ENCODE measurements at places on chromosomes 4 and X.
A peak's percentile ranks its signal among the peaks of the same experiment; 100 is the strongest.

DNA sequence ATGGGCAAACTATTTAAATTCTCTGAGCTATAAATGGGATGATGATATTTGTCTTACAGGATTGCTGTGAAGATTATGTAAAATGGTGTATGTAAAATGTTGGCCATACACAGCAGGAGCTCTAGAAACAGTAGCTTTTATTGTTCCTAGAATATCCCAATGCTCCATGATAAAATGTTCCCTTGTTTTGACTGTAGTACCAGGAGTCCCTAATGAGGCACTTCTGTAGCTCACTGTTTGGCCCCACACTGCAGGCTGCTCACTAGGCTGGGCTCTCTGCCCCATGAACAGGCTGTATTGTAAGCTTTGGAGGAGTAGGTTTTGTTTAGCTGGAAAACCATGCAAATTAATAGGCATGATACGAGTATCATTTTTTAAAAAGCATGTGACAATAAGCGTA, 3.3 kb upstream of the FGA start:
- DNase-seq: no peak

GRCh38 chrX:153774576-153775292, 6.1 kb upstream of the SRPK3 start:
- DNase-seq: no peak

- DNase-seq: peak; percentile 81
Measured at GRCh38 chr4:3276986-3277385, 15.8 kb upstream of the RGS12 start.

DNA sequence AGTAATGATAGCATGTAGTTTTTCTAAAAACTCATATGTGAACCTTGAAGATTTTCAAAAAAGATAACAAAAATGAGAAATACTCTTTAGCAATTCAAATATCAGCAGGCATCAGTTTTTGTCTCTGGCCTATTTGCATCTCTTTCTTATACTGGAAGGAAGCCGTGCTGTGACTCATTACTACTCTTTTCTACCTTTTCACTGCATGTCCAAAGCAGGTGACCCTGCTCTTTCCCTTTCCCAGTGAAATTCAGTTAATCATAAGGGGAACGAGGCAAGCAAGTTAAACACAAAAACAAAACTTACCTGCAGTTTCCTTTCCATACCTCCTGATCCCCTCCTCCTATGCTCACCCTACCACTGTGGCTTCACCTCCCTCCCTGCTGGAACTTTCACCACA, 9.3 kb downstream of the SPATA4 start:
- no peak for DNase-seq

DNA sequence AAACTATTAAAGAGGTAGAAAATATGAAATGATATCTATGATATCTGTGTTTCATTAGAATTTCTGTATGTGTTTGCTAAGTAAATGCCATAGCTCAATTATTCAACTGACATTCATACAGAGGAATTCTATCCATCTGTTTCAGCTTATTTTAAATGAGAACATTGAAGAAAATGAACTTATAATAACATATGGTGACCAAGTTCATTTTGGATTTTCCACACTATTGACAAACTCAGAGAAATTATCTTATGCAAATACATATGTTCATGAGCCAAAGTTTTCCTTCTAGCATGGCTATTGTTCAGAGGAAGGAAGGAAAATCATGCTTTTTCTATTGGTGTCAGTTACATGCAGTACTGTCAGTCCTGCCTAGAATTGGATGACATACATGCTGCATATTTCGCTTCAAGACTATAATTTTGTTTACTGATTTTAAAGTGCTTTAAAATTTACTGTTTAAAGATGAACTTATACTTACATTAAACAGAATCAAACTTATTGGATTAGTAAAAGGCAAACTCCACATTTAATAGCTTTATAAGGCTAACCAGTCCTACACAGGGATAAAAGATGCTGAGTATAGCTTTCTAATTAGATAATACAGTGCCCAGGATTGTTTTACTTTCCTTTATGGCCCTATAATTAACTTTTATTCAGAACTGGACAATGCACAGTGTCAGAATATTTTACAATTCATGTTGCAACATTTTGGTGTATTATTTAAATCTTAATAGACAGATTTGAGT, 646.2 kb downstream of the TRAM1L1 start:
- DNase-seq: no peak

DNA sequence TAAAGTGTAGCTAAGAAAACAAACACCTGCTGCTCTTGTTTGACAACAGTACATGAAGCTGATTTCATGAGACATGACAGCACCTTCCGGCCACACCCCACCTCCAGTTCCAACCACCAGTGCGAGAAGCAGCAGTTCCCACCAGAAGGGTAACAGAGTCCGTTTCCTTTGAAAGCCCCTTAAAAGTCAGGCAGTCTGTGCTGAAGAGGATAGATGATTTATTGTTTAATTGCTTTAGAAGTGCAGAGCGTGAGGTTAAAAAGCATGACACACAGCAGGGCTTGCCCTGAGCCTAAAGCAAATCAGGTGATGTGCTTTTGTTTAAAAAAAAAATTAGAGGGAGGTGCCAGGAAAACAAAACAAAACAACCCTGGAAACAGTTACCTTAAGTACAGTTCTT, 82.6 kb downstream of the HADH start:
- no peak for DNase-seq

GRCh38 chrX:68451720-68452119, 18.4 kb upstream of the OPHN1 start:
- no peak for DNase-seq

DNA sequence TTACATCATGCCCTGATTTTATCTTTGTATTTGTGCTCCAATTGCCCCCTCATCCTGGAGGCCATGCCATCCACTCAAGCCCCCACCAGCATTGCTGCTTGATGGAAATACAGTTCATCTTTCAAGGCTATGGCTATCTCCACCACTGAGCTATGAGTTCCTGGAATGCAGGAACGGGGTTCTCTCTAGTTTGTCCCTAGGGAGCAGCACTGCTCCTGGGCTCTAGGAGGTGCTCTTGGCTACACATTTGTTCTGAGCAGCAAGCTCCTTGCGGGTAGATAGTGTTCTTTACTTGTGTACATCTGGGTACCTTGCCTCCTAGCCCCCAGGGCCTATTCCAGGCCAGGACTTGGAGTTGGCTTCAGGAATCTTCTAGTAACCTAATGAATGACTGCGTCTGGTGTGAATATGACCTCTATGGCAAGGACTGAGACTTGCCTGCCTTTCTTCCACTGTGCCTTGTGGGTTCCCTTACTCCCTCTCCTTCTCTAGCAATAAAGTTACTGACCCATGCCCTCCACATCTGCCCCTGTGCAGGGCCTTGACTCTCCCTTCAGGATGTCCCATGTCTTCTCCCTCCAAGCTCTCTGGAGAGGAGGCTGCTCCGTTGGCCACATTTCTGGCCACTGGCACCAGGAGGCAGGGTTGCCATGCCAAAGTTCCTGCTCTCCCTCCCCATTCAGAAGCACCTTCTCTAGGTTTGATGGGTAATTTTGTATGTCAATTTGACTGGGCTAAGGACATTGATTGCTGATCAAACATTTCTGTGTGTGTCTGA, 7.6 kb downstream of the CITED1 start:
- peak; percentile 68 for DNase-seq

GRCh38 chr4:184815046-184815877, 10.5 kb downstream of the ACSL1 start:
- no peak for DNase-seq

- DNase-seq: no peak
Measured at GRCh38 chrX:12999422-12999821, 24.5 kb downstream of the TMSB4X start.

- no peak for DNase-seq
Measured at GRCh38 chr4:167774646-167775045, 317.7 kb upstream of the ANXA10 start.

GRCh38 chr4:145034727-145035211, 63.2 kb downstream of the ANAPC10 start:
- no peak for DNase-seq

DNA sequence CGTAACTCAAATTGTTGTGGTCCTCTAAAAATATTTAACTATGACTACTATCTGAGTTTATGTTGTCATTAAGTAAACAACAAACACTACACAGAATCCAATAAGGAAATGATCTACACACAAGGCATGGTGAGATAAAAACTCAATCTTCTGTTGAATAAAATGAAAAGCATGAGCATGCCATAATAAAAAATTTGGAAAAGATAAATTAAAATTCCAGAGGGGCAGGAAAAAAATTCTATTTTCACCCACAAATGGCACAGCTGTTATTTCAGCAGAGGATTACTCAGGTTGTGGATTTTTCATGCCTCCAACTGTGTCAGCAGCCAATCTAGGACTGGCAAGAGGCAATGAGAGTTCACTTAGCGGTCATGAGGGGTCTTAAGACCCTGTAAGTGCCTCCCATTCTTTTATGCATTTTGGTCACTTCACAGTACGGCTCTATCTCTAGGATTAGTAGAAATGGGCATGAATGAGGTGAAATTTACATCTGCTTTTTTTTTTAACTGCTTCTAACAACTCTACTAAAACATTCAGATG, 639.8 kb upstream of the DIPK2B start:
- DNase-seq: no peak

- no peak for DNase-seq
Measured at GRCh38 chrX:57445076-57445475, 146.7 kb upstream of the ZXDB start.

DNA sequence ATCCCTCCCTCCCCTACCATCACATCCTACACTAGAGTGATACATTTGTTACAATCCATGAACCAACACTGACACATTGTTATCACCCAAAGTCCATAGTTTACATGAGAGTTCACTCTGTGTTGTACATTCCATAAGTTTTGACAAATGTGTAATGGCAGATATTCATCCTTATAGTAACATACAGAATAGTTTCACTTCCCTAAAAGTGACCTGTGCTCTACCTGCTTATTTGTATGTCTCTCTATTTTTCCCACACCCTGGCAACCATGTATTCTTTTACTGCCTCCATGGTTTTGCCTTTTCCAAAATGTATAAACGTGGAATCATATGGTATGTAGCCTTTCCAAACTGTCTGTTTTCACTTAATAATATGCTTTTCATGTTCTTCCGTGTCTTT, 42.2 kb upstream of the HPGD start:
- DNase-seq: no peak

GRCh38 chr4:144342949-144343760, 202.6 kb upstream of the GYPA start:
- no peak for DNase-seq

DNA sequence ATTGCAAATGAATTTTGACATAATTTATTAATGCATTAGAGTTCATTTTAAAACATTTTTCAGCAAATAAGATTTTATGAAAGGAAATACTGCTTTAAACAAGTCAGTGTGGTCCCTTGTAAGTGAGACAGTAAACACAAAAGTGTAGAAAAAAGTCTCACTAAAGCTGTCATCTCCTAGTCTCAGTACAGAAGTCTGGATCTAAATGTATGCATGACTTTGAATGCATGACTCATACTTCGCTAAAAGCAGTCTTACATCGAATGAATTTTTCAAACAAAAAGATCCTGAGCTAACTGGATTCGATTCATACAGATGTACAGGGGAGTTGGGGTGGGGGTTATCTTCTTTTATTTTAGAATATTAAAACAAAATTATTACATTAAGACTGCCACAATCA, 207.4 kb upstream of the VCX start:
- no peak for DNase-seq

- DNase-seq: no peak
Measured at GRCh38 chr4:5470318-5471198, 237.8 kb downstream of the EVC2 start.

DNA sequence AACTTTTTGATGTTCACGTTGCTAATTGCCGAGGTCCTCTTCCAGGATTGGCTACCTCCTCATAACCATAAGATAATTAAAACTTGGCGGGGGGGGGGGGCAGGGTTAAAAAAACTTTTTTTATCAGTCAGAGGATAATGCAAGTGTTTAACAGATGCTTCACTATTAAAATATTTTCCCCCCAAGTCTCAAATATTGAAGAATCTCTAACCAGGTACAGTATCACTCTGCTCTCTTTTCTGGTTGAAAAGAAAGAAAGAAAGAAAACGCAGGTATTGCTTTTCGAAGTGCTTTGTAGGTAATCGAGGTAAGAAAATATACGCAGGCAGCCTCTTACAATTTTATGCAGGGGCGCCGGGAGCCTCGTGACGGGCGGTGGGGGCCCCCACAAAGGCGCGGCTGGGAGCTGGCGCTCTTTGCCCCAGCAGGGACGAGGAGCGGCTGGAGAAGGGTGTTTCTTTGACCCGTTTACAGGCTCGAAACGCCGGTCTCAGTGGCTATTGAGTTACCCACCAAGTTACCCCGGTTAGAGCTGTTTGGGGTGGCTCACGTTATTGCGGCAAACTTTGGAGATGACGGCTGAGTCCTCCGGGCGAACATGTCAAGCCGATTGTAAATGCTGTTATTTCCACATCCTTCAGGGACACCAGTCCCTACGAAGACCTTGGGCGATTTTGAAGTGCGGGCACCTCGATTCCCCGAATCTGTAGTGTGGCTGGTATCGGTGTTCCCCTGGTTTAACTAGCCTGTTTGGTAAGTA, 477 bp upstream of the HAND2 start:
- no peak for DNase-seq

DNA sequence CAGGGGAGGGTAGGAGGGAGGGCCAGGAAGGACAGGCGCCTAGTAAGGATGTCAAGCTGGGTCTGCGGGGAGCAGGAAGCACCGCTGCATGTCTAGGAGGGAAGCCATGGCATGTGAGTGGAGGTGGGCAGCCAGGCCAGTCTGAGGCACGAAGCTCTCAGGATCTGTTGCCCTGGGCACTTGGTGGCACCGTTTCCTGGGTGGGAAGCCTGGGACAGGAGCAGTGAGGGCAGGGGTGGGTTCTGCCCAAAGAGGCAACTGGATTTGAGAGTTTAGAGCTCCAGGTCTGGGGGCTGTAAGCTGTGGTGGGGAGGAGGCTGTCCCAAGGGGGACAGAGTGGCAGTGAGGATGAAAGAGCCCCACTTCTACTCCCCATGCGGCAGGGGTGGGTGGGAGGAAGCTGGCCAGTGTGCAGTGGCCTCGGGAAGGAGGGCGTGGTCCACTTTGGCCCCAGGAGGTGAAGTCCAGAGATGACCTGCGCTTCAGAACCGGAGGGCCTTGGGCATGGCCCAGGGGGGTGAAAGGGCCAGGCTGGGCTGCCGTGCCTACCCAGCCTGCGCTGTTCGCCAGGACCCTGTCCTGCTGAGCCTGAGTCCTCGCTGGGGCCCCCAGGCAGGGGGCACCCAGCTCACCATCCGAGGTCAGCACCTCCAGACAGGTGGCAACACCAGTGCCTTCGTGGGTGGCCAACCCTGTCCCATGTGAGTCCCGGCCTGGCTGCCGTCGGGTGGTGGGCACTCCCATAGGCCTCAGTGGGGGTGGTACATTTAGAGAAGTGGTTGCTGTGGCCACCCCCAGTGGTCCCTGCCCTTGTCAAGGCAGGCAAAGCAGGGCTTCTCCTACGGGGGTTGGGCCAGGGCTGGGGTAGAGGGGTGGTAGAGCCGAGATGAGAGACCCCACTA, 8.3 kb upstream of the SRPK3 start:
- DNase-seq: no peak

GRCh38 chr4:121696170-121696580, 605 bp downstream of the ANXA5 start:
- peak; percentile 93 for DNase-seq

- DNase-seq: peak; percentile 57
Measured at GRCh38 chrX:72299891-72300630, 5.7 kb downstream of the CITED1 start.

Measured in mesenteric fat pad (tissue), 1 donor.